Kidney (tissue), 22 donors: ENCODE measurements at places on chromosomes 4 and X.
A peak's percentile ranks its signal among the peaks of the same experiment; 100 is the strongest.

- no peak for DNase-seq
Observed at GRCh38 chr4:72375073-72375736, 193.8 kb downstream of the ADAMTS3 start.

DNA sequence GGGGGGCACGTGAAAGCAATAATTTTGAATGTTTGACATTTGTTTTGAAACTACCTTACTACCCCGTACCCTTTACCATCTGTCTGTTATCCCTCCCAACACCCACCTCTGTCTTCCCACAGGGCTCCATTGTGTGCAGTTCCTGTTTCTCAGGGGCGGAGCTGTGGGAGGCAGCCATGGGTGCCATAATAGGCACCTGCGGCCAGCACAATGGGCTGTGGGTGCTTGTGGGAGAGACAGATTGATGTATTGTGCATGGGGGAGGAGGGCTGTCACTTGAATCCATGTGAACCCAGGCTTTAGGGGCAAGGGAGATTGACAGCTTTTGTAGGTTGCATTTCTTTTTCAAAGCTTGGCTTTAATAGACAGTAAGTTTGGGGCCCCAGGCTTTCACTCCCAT lies 122.6 kb upstream of the CXorf66 start:
- DNase-seq = no peak

DNA sequence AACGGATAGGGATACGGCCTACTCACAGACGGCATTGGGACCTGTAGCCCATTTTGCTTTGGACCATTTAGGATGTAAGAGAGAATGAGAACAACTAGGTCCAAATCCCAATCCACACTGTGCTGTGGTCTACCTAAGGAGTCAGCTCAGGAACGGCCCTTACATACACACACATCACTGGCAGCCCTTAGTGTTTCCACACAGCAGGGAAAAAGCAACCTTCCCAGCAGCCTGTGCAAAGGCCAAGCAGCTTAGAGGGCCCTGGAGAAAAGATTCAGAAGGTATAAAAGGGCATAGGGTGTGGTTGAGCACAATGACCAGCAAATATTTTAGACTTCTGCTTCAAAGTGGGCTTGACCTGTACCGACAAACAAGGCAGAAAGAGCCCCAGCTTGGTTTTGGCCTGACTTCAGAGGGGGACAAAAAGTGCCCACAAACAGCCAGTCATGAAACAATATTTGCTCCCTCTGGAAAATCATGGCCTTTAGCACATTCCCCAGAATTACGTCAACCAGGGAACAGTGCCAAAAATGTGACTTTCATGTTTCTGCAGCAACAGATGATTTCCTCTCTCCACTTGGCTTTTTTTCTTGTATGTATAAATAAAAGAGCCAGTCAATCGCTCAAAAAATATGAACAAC lies 359.5 kb upstream of the FGF16 start:
- peak; percentile 46 for DNase-seq

DNA sequence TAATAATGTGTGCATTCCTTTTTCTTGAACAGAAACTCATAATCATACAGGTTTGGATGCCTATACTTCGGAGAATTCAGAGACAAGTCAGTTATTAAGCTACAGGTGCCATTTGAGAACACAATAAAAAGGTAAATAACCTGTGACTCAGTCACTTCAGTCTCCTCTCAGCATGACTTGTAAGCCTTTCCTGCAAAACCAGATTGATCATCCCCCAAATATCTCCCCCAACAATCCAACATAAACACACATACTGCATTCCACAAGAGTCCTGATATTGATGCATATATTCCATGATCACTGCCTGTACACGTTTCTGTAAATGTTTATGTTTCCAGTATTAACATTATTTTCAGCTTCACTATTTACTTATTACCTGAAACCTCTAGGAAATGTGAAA lies 110.8 kb downstream of the PWWP3B start:
- no peak for DNase-seq

DNA sequence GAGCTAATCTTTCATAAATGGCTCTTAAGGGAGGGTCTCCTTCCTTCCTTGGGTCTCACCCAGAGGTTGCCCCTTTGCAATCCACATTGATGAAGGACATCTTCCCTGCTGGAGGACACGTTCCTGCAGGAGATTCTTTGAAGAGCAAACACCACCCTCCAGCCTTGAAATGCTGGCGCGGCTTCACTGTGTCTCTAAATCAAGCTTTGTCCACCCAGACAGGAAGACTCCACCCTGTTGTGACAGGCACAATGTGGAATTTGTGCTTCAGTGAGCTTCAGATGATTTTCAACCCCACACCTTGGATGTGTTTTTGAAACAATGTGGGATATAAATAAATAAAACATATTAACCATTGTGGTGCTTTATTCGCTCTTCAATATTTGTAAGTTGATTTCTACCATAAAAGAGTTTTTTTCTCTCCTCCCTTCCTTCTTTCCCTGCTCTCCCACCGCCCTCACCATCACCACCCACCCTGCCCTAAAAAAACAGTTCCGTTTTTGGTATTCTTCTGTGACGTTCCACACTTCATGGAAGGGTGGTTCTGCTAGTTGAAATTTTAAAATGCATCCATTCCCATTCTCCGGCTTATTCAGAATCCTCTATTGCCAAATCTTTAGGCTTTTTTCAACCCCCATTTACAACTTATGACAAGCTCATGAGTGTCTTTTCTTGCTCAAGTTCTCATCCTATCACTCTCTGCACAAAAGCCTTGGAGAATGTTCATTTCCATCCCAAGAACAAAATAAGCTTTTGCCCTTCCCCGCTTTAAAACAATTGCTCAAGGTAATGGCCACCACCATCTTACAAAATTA lies 264.3 kb downstream of the RAPGEF2 start:
- DNase-seq = no peak

GRCh38 chr4:113050837-113051236 lies 1.4 kb downstream of the ANK2 start:
- DNase-seq = no peak

GRCh38 chrX:68648960-68649359 lies 1.5 kb downstream of the STARD8 start:
- DNase-seq = no peak
